ENCODE measurements at places on chromosomes 1 and 21.

DNA sequence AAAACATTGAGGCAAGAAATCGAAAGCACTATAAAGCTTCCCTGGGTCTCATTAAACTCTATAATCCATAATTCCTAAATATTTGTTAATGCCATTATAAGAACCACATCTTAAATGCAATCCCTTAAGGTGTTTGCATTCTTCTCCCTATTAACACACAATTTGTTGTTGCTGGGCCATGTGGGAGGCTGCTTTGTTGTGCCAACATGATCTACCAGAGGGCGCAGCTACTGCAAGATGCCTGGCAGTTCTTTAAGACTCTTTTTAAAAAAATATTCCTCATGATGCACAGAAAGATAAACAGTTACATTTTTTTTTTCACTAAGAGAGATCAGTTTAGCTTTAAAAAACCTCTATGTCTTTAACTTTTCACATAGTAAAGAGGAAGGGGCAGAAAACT is 39.0 kb upstream of the BCAS2 start:
- DNase-seq: no peak

DNA sequence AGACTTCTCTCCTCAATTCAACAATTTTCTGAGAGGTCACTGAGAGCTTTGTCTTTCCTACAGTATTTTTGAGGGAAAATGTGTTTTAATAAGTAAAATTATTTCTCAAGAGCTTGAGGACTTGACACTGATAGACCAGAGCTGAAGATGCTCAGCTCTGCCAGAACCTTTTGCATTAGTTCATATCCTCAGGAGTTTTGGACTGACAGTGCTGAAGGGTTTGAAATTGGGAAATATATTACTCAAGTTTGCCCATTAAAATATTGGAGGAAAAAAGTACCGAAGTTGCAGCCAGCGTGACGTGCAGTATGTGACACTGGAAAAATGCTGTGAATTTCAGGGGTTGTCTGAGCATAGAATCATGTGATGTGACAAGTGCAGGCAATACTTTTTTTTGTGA is 346.6 kb upstream of the DPYD start:
- no peak for DNase-seq

GRCh38 chr1:15358565-15359133 is 51.0 kb upstream of the EFHD2 start:
- no peak for DNase-seq

GRCh38 chr1:56295949-56296929 is 283.1 kb downstream of the PLPP3 start:
- DNase-seq: no peak

GRCh38 chr1:163201906-163202305 is 810 bp downstream of the RGS5 start:
- no peak for DNase-seq

GRCh38 chr1:121445679-121446078 is 260.9 kb downstream of the SRGAP2C start:
- DNase-seq: no peak

- no peak for DNase-seq
Observed at GRCh38 chr1:232557502-232558191, 72.3 kb downstream of the SIPA1L2 start.

DNA sequence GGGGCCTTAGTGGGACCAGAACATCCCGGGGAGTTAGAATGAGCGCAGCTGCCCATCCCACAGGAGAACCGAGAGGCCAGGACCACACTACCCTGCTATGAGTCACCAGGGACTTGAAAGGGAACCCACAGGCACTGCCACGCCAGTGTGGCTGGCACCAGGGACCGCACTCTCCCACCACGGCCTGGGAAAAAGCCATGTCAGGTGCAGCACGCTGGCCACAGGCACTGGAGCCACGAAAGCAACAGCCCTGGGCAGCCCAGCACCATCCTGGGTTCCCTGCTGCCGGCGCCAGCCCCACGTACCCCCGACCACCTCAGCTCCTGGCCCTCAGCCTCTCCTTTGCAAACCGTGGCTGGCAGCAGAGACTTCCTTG is 14.1 kb upstream of the TMEM240 start:
- no peak for DNase-seq

DNA sequence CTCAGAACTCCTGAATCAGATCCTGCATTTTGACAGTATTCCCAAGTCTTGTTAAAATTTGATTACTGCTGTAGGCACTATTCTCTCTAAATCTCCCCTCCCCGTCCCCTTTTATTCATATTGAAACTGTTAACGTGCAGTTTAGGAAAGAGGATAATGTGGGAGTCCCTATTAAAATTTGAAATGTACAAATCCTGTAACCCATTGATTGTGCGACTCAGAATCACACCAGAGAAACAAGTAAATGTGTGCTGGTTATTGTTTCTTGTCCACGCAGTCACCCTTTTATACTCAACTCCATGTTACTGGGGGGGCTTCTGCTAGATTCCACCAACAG is 584 bp upstream of the LTN1 start:
- DNase-seq: no peak

- DNase-seq: no peak
Observed at GRCh38 chr1:65881067-65881594, 88.4 kb downstream of the PDE4B start.

All from renal cortex interstitium (tissue), 15 donors.